ENCODE measurements at places on chromosomes 1 and 21. TPM values are rescaled to one million over a fixed set of nuclear protein-coding genes. Genes with fewer than 3 reads are reported as not detected.
A peak's percentile ranks its signal among the peaks of the same experiment; 100 is the strongest.

- DNase-seq: no peak
Measured at GRCh38 chr21:34148419-34148804, 75.0 kb downstream of the MRPS6 start.

- DNase-seq: no peak
Measured at GRCh38 chr1:60149251-60149650, 75.7 kb upstream of the C1orf87 start.

DNA sequence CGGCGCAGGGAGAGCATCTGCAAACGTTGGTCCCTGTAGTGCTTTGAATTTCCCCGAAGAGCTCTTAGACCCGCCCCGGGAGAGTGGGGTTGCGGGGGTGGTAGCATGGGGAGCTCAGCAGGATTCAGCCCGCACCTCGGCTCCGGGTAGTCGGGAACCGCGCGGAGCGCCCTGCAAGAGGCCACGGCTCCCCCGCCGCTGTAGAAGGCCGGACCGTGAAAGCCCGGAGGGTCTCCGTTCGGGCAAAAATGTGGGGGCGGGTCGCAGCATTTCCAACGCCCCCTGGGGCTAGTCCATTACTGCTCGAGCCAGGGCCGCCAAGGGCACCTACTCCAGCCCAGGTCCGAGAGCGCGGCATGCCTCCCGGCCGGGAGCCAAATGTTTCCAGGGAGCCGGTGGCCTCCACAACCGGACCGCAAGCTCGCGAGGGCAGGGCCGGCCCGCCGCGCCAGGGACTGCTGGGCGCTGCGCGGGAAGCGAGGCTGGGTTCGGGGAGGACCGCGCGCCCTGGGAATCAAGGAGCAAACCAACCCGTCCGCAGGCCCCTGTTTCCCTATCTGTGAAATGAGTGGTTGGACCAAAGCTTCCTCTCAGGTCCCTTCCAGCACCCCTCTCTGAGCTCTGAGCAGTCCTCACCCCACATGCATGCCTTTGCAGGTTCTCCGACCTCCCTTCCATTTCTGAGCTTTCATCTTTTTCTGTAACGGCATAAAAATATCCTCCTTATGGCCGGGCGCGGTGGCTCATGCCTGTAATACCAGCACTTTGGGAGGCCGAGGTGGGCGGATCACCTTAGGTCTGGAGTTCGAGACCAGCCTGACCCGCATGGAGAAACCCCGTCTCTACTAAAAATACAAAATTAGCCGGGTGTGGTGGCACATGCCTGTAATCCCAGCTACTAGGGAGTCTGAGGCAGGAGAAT is 775 bp upstream of the TMEM63A start:
- DNase-seq: peak; percentile 65

DNA sequence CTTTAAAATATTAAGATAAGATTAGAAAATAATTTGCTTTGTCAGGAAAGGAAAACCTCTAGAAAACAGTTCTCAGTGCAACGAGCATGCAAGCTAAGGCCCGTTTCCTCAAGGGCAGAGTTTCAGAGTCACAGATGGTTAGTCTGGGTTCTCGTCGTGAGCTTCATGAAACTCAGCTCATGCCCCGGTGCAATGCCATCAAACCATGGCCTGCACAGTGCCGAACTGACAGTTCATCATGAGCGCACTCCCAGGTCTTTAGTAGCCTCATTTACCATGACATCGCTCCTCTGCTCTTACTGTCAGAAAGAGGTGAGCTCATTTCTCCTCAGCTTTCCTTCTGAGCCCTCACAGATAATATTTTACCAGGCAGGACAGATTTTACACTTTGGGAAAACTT is 319.2 kb downstream of the NTNG1 start:
- DNase-seq: no peak

DNA sequence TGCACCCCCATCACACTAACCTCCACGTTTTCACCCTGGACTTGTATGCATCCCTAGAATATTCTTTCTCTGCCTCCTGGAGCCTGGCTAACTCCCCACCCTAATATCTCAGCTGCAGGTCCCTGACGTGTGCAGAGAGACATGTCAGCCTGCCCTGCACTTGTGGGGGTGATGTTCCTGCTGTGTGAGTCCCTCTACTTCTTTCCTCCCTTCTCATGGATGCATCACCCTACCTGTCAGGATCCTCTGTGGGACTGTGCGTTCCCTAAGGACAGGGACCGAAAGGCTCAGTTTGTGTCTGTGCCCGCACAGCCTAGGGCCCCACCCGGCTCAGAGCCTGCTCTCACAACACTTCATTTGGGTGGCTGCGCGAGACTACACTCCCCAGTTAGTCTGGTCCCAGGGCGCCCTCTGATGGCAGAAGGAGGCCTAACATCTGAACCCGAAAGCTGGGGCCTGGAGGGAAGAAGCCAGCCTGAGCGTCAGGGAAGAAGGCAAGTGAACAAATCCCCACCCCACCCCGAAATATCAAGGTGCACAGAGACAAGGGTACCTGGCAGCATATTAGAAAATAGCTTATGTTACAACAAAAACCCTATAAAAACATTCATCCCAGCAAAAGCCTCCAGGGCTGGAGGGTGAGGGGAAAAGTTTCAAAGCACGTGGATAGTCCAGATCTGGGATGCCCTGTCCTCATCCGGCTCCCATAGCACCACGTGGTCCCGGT is 3.7 kb downstream of the CD52 start:
- DNase-seq: peak; percentile 91

DNA sequence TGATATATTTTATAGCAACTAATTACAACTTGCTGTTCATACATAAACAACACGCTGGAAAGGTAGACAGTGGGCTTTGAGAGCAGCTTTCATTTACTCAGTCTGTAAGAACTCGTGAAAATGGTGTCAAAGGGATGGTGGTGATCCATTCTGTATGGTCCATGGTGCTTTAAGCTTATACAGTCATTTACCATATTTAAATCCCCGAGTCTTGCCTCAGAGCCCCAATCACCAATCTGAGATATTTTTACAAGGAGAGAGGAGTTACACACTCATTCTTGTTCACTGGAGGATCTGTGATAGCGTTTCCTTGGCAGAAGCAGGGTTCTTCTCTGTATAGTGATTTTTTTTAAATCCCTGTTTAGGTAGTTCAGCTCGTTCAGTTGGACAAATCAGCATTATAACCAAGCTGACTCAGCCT is 694.6 kb downstream of the USP25 start:
- DNase-seq: no peak

DNA sequence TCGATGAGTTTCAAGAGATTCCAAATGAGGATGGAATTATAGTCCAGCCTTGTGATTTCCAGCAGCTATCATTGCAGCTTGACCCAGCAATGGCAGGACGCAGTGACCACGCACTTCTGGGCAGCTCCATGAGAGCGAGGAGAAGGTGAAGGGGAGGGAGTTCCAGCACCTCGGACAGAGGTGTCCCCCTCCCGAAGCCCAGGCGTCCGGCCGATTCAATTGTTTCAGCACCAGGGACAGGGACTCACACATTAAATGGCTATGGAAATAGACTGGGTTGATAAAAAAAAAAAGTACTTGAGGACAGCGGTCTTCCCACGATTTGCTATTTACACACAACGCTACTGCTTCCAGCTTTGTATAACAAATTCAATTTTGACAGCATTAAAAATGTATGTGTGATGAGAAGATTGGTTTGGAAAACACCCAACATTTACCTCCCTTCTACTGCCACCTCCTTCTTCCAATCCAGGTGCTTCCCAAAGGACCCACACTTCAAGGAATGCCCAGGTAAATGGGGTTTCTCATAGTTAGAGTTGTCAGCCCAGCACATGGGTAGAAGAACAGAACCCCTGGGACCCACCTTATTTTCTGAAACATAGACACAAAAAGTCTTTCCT is 71.8 kb downstream of the DISP3 start:
- peak; percentile 85 for DNase-seq

GRCh38 chr1:48817505-48818114 is 40.9 kb upstream of the BEND5 start:
- peak; percentile 71 for DNase-seq

DNA sequence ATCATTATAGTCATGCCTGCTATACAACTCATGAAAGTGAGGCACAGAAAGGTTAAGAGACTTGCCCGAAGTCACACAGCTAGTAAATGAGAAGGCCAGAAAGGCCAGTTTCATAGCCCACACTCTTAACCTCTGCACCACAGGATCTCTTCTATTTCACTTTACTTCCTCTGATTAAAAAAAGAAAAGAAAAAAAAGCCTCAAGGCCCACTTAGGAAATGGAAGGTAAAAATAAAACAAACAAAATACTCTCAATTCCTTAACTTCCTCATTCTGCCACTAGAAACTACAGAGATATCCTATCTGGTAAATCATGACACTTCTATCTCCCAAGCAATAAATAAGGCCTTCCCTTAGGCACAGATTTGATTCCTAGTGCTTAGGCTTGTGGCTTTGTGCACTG is 7.6 kb upstream of the ENAH start:
- DNase-seq: no peak

DNA sequence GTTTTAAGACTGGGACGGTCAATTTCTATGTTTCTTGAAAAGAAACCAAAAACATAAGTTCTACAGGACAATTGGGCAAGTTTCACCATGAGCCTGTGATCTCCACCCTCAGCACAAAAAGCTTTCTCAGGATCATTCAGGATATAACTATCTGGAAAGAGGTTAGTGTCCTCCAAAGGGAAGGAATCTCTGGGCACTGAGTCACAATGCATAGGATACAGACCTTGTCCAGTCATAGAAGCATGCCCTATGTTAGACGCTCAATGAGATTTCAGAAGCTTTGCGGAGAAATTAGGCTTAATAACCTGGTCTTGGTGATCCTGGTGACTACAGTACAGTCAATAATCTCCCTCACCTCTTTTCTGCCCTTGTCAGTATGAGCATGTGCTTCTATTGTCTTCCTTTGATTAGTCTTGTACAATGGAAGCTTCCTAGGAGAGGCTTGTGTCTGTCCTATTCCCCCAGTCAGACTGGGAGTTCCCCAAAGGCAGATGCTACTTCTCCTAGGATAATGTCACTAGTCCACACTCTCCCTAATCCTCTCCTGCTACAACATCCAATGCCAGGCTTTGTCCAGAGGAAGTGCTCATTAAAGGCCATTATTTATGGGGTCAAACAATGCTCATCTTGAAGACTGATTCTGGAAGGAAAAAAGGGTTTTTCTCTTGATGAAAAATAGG is 97.4 kb downstream of the KCNH1 start:
- DNase-seq: no peak

- DNase-seq: no peak
Measured at GRCh38 chr1:88980870-88981269, 11.6 kb downstream of the KYAT3 start.

GRCh38 chr1:161869291-161869690 is 103.2 kb downstream of the ATF6 start:
- DNase-seq: no peak

GRCh38 chr1:201968202-201968925 is 13.1 kb downstream of the TIMM17A start:
- DNase-seq: no peak

DNA sequence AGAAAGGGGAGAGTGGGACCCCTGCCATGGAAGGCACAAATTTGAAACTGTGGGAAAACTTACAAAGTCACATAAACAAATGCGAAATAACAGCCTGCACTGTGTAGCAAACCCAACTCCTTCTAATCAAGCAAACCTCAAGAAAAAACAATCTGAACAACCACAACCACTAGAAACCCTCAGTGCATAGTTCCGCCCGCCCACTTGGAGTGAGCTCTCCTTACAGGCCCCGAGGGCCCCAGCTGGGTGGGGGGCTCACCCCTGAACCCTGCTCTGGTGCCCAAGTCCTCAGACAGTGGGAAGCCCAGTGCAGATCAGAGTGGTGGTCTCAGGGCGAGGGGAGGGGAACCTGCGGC is 931 bp upstream of the MXRA8 start:
- DNase-seq: no peak

DNA sequence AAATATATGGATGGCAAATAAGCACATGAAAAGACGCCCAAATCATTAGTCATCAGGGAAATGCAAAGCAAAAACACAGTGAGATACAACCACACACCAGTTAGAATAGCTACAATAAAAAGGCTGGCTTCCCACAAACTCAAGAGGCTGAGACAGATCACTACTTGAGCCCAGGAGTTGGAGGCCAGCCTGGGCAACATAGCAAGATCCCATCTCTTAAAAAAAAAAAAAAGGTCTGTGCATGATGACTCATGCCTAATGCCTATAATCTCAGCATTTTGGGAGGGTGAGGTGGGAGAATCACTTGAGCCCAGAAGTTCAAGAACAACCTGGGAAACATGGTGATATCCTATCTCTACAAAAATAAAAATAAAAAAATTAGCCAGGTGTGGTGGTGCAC is 19.8 kb downstream of the LDLRAD1 start:
- no peak for DNase-seq

GRCh38 chr1:52927212-52928014 is at the start of gene SCP2:
Gene SCP2 (plus strand): TSS chr1:52927276. CDS start chr1:52927397, 121 bp downstream.
- DNase-seq: peak; percentile 56

Gene RER1
- 66.2 TPM for total RNA-seq

Gene NLRP3
- 0.71 TPM for total RNA-seq

Gene TMOD4
- total RNA-seq: not detected

Gene CFHR2
- total RNA-seq: not detected

Gene MCOLN2
- not detected for total RNA-seq

All from HT-29 (cell line).